ENCODE measurements at places on chromosomes 1 and 21.
A peak's percentile ranks its signal among the peaks of the same experiment; 100 is the strongest.

DNA sequence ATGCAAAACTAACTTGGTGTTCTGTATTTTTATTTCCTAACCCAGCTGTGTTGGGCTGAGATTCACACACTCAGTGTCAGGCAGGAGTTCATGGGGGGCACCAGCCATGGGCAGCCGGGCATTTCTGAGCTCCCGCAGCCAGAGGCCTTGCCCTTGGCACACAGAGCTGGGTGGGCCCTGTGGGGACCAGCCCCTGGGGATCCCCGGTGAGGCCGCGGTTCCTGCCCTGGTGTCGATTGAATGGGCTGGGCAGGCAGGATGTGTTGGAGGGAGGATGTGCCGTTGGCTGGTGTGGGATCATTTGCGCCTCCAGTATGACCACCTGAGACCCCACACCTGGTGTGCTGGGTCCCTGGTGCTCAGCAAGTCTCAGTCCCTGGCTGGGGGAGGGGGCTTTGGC lies 91.0 kb downstream of the PRDM16 start:
- no peak for DNase-seq

- no peak for DNase-seq
Observed at GRCh38 chr1:17412093-17412870, 27.2 kb downstream of the RCC2 start.

DNA sequence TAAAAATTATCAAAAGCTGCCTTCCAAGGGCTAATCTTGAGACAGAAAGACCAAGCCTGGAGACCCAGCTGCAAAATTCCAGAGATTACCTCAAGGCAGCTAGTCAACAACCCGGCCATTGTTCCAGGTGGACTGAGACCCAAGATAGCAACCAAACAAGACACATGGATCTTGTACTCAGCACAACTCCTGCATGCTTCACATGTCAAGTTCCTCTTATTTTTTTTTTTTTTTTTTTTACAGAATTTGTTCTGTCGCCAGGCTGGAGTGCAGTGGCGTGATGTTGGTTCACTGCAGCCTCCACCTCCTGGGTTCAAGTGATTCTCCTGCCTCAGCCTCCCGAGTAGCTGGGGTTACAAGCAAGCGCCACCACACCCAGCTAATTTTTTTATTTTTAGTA lies 40.1 kb downstream of the CD2 start:
- no peak for DNase-seq

- DNase-seq: no peak
Observed at GRCh38 chr1:67645495-67646144, 39.4 kb upstream of the GADD45A start.

DNA sequence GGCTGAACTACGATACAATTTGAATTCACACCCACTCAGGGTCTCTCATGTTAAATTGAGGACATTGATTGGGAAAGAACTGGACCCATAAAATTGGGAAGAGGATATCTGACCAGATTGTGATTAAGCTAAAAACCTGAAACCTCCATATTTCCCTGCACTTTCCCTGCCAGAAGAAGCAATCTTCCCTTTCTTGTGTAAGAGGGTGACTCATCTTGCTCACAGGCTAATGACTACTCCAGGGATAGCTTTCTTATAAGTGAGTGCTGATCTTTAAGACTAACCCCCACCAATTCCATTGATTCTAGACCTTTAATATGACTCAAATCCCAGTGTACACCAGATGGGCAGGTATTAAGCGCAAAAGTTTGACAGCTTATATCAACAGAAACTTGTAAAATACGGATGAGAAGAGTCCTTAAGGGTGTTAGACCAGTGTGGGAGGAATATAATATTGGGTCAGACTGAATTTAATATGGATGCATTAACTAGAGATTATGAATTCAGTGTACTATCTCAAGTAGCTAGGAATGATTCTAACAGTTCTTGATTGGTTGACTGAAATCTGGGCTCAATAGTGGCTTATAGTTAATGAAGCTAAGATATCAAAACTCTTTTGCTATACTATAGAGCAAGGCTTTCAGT lies 12.1 kb upstream of the SGIP1 start:
- no peak for DNase-seq

DNA sequence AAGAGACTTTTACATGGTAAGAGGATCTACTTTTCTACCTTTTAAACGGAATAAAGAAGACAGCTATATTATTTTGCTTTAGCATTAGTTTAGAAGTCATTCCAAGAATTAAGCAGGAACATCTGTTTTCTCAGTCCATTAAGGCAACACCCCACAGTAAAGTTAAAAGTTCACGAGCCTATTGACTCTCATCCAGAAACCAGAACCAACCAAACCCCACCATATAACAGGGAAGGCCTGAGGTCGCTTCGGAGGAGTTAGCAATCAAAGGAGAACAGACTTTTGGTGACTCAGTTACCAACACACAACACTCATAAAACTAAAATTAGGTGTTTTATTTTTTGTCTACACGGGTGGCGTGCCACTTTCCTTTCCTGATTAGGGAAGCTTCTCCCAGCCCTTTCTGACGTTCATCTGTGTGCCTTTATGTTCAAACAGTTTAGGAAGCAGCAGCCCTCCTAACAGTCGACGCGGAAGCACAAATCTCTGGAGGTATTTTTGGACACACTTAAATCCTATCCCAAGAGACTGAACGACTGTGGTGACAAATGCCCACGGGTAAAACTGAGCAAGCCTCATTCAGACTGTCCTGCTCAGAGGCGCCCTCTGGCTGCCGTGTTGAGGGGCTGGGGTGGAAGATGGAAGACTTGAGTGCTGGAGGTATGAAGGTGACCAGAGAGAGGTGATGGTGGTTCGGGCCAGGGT lies 8.6 kb upstream of the PLA2G2C start:
- DNase-seq: peak; percentile 56

DNA sequence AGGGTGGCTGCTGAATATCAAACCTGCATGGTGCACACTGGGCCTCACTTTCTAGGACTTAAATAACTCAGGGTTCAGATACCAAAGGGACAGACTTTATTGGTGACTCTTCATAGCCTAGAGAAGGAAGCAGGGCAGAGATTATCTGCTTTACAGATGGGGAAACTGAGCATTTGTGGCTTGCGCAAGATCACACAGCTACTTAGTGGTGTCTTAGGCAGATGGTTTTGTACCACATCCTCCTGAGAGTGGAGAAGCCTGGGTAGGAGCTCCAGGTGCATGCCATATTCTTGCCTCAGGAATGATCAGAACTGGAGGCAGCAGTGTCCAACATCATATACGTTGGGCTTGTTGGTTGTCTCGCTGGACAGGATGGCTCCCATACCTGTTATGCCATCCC lies 6.8 kb upstream of the DPH2 start:
- no peak for DNase-seq

DNA sequence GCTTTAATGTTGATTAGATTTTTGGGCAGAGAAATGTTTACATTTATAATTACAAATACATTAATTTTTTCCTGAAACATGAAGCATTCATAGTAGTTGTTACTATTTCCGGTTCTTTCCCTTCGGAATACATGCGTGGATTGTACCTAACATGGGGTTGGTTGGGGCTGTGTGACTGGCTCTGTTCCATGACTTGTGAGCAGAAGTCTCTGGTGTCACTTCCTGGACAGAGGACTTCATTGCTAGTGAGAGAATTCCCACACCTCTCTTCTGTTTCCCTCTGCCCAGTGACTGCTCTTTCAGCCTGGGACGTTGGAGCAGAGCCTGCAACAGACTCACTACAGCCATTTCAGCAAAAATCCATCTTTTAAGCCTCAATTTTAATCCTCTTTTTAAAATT lies 231.4 kb downstream of the GRIK1 start:
- no peak for DNase-seq

All from T-helper 2 cell (primary cell).